Astrocyte of the spinal cord (primary cell): ENCODE measurements at places on chromosomes 5 and 9.

- DNase-seq, result no peak
Observed at GRCh38 chr9:135079018-135079417, 8.4 kb upstream of the OLFM1 start.

DNA sequence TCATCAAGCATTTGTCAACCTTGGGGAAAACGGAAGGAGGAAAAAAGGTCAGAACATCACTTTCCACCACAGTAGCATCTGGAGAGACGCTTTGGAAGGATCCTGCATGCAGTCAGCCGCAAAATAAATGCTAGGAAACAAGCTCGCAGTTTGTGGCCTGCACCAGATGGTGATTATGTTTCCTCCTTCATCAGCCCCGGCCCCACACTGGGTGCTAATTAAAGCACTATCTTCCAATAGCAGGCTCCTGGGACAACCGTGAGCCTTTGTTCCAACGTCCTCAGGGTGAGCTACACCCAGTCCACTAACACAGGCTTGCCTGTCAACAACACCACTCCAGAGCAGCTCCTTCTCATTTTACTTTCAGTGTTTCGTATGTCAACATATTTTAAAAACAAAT is 64.0 kb downstream of the RNF130 start:
- peak; percentile 12 for DNase-seq

DNA sequence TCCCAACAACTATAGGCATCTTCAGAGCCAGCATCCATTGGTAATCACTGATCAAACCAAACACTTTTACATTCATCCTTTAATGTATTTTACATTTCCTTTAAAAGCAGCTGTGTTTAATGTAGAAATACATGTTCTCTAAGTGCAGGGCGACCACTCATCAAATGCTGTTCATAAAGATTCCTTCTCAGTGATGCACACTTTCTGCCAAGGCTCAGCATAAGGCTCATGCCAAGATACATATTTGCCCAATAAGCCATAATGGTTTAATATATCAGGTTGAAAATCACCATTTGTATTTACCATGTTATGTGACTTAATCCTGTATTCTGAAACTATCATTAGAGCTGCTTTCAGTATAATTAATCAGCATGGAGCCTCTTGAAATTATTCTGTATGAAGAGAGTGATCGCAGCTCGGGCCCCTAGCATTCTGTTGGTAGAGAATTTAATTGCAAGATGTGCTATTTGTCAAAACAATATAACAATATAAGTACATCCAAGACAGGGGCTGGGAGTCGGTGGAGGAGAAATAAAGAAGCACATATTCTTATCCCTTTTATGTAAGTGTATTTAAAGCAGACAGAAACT is 267.5 kb downstream of the EBF1 start:
- no peak for DNase-seq

- peak; percentile 75 for DNase-seq
Observed at GRCh38 chr9:37998881-37999587, 70.0 kb downstream of the SHB start.

GRCh38 chr9:89438194-89438593 is 59.7 kb downstream of the SEMA4D start:
- no peak for DNase-seq

- DNase-seq, result peak; percentile 82
Observed at GRCh38 chr5:94693043-94693822, 74.8 kb downstream of the SLF1 start.

GRCh38 chr9:134071149-134071548 is 3.3 kb upstream of the BRD3 start:
- no peak for DNase-seq

- no peak for DNase-seq
Observed at GRCh38 chr9:118533101-118533500, 828.9 kb downstream of the TLR4 start.

- DNase-seq, result peak; percentile 30
Observed at GRCh38 chr9:87498046-87498810, 561 bp downstream of the DAPK1 start.

DNA sequence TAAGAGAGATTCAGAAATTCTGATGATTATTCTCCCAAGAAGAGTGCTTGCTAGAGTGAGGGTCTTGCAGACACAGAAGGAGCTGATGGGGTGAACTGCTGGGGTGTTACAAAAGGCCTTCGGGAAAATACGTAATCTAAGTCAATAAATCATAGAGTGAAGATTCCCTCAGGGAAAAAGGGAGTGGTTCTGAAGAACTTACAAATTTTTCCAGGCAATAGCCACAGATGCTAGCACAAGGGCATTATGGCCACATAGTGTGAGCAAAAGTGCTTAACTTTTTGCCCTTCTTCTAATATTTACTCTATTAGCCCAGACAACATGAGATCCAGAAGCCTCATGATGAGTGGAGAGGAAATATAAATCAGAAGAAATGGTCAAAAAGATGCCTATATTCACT is 137.3 kb downstream of the TMC1 start:
- no peak for DNase-seq

GRCh38 chr5:99247346-99247745 is 318.5 kb upstream of the CHD1 start:
- DNase-seq, result no peak

DNA sequence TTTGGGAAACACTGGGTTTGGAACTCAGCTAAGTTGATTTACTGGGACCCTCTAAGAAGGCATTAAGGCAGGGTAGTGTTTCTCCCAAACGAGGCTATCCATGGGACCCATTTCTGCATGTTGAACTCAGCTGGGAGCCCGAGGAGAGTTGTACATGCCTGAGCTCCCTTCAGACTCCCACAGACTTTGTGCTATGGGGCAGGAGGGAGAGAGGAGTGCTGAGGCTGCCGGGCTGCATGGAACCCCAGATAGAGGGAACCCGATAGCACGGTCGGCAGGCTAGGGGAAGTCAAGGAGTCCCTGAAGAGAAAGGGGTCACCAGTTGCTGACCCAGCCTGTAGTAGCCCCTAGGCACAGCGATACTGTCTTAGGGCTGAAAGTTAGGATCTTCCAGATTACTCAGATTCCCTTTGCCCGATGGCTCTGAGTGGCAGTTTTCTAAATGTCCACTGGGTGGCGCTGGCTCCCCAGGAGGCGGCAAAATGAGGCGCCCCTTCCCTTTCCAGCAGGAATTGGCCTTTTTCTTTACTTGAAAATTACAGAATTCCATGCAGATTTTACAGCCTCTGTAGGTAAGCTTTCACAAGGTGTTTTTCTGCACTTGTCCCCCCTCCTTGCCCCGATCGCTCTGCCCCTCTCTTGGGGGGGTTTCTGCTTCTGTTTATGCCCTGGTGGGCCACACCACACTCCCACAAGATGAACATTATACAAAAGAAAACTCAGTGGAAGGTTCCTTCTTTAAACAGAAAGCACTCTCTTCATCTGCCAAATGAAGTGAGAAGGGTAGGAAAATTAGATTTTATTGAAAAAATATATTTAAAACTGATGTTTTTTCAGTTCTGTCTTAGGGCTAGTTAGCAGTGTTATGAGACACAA is 17.8 kb downstream of the NANS start:
- peak; percentile 62 for DNase-seq

GRCh38 chr5:73668486-73669111 is 42.6 kb downstream of the ARHGEF28 start:
- peak; percentile 65 for DNase-seq

- DNase-seq, result peak; percentile 92
Observed at GRCh38 chr5:140311011-140311467, 8.1 kb upstream of the PFDN1 start.

DNA sequence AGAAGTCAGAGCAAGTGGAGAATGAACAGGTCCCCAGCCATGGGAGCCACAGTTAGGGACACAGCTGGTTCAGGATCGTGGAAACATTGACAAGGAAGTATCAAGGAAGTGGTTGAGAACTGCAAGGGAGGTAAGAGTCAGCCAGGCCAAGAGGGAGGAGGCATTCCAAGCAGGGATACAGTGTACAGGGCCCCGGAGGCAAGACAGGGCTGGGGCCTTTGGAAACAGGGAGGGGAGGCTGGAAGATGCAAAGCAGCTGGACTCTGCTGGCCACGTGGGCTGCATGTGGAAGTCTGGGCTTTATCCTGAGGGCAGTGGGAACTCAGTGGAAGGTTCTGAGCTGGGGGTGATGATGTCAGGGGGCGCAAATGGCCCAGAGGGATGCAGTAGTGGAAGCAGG is 14.2 kb downstream of the CCDC180 start:
- no peak for DNase-seq

- DNase-seq, result no peak
Observed at GRCh38 chr5:76716456-76717157, 681 bp downstream of the F2R start.

- no peak for DNase-seq
Observed at GRCh38 chr5:61119066-61119465, 43.2 kb downstream of the SMIM15 start.

DNA sequence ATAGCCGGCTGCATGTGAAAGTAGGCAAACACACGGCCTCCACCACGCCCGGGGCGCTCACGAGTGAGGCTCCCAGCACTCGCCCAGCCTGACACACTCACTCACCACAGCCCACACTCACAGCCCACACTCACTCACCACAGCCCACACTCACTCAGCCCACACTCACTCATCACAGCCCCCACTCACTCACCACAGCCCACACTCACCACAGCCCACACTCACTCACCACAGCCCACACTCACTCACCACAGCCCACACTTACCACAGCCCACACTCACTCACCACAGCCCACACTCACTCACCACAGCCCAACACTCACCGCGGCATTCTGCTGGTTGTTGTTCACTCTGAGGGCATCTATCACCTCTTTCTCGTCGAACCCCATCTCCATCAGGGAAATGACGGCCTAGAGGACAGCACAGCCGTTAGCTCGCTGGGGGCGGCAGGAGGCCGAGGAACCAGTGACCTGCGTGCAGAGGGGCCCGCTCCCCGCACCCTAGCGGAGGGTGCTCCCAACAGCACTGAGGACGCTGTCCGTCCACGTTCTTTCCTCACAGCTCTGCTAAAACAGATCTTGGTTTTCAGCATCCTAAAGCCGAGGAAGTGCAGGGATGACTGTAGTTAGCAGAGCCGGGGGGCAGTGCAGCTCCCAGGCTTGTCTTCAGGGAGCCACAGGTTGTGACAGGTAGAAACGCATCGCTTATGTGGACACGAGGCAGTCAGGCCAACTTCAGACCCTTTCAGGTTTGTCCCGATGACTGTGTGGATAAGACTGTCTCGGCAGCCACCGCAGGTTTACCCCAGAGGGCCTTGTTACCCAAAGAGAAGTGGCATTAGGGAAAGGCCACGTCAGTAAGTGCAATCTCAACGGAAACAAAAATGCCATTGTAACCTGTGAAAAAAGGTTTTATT is 21.6 kb downstream of the UBAC1 start:
- DNase-seq, result no peak

DNA sequence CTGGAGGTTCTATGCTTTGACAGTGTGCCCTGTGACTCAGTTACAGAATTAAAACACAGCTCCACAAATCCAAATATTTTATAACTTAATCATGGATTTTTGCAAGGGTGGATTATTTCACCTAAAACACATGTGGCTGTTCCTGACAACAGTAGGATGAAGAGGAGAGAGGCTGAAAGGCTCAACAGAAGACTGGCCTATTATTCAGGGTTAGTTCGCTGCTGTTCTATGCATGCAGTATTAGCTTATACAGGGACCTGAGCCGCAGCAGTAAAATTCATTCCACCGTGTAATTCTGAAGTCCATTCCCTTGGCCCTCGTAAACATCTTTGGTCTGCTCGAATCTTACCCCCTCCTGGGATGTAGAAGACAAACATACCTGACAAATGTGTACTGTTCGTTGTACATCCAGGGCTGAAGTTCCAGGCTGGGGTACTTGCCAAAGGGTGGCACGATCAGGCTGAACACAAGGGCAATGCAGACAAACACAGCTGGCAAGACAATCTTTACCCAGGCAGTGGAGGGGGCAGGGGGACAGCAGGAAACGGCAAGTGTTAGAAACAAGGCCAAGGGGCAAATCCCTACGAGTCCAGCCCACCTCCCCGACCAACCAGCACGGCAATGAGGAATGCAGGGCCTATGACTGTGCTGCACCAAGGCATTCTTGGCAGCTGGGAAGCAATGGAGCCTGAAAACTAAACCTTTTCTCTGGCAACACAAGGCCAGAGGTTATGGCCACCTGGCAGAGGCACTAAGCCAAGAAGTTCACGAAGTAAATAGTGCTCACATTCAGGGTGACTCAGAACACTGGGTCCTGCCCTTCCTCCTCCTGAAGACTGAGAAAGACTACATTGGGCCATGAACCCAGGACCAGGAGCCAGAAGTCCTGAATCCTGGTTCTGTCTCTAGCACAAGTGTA is 46.8 kb downstream of the NIPSNAP3B start:
- peak; percentile 60 for DNase-seq

GRCh38 chr5:161548487-161549094 is 2.1 kb upstream of the GABRB2 start:
- no peak for DNase-seq

DNA sequence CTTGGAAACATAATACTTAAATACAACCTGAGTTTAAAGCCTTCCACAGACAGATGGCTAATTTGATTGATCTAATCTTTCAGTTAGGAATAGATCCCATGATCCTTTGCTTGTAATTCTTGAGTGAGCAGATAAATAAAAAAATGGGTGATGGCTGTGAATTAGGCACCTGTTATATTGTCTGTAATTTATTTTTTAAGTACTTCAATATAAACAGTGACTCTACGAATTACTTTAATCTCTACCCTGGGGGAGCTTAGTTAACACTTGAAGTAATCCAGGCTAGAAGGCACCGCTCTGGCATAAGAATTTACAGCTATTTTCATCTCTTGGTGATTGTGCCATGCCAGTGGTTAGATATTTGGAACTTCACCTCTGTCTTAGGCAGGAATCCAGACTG is 9.0 kb downstream of the EGFLAM start:
- no peak for DNase-seq

DNA sequence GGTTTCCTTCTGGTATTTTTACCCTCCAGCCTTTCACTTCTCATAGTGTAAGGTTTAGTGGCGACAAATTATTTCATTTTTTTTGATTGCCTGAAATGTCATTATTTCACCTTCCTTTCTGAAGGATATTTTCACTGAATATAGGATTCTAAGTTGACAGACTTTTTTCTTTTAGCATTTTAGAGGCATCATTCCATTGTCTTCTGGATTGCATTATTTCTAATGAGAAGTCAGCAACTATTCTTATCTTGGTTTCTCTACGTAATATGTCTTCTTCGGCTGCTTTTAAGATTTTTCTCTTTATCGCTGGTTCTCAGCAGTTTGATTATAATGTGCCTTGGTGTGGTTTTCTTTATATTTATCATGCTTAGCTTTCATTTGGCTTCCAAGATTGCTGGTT is 194.2 kb downstream of the GAPVD1 start:
- no peak for DNase-seq

- DNase-seq, result peak; percentile 43
Observed at GRCh38 chr9:90961375-90961774, 159.8 kb downstream of the SYK start.

GRCh38 chr5:141846031-141846430 is 32.2 kb downstream of the PCDH1 start:
- peak; percentile 33 for DNase-seq

- DNase-seq, result no peak
Observed at GRCh38 chr5:122880749-122881148, 35.3 kb downstream of the SNX24 start.
